ENCODE measurements at places on chromosomes 3 and 15. TPM values are rescaled to one million over a fixed set of nuclear protein-coding genes. Genes with fewer than 3 reads are reported as not detected.

DNA sequence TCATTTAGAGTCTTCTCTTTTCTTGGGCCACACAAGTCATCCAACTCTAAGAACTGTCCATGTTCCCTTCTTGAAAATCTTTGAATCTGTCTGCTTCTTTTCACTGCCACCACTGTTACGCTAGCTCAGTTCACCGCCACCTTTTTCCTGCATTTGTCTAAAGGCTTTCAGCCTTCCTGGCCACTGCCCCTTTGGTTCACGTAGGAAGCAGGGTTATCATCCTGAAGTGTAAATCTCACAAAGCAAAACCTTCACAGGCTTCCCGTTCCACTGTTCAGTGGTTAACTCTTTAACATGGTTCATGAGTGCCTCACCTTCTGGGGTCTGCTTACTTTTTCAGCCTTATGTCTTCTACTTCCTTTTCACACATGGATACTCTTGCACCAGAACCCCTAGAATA is 26.3 kb upstream of the CCDC39 start:
- no peak for DNase-seq

DNA sequence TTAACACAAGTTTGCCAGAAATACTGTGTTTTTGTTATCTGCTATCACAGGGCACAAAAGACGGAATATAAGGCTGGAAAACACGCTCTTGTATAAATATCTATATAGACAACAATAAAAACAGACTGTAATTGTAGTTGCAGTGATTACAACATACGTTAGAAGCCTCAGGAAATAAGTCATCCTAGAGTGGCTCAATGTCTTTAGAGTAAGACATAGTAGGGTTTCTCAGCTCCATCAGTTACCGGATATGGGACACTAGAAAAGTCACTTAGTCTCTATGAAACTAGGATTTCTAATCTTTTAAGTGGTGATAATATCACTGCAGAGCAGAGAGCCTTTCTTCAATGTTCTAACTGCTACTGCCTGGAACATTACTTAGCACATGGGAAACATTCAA is 208.8 kb downstream of the STAG1 start:
- DNase-seq: no peak

DNA sequence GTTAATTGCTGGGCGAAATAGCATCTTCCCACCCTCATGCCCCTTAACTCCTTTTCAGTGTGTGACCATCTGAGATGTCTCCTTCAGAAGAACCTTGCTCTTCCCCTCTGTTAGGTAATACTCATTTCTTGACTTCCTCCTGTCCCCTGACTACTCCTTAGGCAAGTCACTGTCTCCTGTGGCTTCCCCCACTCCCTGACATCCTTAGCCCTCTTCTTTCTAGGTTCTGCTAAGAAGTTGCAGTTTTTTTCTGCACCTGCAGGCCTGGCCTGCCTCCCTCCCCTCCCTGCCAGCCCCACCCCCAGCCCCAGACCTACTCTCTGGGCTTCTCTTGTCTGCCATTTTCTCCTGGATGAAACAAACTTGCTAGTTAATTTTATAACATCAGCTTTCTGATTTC is 15.2 kb upstream of the EID1 start:
- DNase-seq: no peak

- DNase-seq: peak; percentile 89
These were observed 1.0 kb upstream of the ATP2C1 start for GRCh38 chr3:130892759-130893375.

The ADIPOQ gene
- polyA plus RNA-seq: not detected

The RAP2B gene
- polyA plus RNA-seq: 2.2 TPM

All from small intestine (tissue), 16 donors.